Naive thymus-derived CD4-positive, alpha-beta T cell (primary cell): ENCODE measurements at places on chromosomes 4 and X.
A peak's percentile ranks its signal among the peaks of the same experiment; 100 is the strongest.

DNA sequence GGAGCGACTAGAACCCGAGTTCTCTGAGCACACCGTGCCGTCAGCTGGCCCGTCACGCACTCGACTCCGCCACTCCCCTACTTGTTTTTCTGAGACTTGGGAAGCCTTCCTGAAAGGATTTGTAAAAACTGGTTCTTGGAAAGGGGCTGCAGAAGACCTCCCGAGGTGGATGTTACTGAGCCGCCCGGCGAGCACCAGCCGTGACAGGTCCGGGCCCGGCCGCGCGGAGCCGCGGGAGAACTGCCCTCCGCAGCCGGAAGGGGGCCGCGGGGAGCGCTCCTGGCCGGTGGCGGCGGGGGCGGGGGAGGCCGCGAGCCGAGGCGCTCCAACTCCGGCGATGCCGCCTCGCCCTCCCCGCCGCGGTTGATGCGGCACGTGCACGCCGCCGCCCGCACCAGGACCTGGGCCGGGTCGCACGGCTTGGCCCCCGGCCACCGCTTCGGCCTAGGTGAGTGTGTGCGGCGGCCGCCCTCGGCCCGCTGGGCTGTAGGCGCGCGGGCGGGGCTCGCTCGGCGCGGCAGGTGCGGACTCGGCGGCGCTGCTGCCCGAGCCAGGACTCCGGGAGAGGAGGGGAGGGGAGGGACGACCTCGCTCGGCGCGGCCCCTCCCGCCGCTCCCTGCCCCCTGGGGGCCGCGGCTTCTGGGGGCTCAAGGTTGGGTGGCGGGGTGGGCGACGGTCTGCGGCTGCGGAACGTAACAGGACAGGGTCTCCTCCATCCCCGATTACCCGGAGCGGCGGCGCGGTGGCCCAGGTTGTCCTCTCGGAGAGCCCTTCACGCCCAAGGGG lies 1.7 kb downstream of the SPRY1 start:
- peak; percentile 38 for DNase-seq

GRCh38 chr4:108416831-108417230 lies 203.5 kb upstream of the RPL34 start:
- no peak for DNase-seq

GRCh38 chr4:188665491-188666457 lies 526.5 kb downstream of the TRIML1 start:
- no peak for DNase-seq

- no peak for DNase-seq
These were observed 156.6 kb downstream of the AMMECR1 start for GRCh38 chrX:110161361-110161686.

- DNase-seq: no peak
These were observed 96.5 kb downstream of the TRAPPC11 start for GRCh38 chr4:183755596-183755995.

DNA sequence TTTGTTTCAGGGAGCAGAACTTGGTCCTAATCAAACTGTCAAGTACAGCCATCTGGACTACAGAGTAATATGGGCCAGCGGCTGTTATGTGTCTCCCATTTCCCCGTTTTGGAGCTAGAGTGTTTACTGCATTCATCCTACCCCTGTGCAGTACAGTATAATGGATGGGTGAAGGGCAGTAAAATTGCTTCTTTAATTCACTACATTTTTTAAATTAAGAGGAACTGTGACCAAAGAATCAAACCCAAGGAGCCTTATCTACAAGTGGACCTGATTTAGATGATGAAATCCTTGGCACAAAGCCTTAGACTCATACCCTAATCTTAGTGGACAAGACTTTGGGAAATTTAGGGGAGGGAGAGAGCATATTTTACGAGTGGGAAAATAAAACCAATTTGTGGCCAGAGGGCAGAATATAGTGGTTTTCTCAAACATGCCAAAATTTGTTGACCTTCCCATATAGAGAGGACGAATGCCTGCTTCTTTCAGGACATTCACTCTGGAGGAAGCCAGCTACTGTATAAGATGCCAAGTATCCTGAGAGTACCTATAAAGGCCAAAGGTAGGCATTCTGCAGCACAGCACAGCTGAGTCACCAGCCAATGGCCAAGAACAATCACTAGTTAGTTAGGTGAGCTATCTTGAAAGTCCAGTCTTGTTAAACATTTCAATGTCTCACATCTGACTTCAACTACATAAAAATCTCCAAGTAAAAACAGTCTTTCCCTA lies 253.8 kb upstream of the KCNIP4 start:
- DNase-seq: no peak

DNA sequence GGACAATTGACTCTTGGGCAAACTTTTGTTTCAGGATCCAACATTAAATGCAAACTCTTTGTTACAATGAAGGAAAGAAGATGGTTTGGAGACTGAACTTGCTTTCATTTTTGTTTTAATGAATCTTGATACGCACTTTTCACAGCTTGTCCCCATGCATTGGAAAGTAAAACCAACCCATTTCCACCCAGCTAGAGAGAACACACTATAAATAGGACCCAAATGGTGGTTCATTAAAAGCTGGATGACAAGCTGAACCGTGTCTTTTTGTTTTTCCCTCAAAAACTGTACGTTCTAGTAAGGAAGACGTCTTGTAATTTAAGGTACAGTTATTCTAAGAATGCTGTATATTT lies 95.3 kb upstream of the EGFL6 start:
- DNase-seq: no peak

DNA sequence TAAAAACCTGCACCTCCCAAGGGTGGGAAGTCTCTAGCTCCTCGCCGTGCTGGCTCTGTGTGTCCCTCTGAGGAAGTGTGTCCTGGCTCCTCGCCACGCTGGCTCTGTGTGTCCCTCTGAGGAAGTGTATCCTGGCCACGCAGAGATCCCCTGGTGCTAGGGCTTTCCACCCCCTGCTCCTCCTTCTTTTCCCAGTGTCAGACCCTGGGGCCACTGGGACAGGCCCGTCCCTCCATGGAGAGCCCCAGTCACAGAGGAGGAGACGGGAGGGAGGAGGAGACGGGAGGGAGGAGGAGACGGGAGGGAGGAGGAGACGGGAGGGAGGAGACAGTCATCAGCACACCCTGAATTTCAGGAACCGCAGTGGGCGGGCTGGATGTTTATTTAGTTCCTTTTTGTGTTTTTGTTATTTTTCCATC lies 53.8 kb upstream of the HGFAC start:
- DNase-seq: no peak

DNA sequence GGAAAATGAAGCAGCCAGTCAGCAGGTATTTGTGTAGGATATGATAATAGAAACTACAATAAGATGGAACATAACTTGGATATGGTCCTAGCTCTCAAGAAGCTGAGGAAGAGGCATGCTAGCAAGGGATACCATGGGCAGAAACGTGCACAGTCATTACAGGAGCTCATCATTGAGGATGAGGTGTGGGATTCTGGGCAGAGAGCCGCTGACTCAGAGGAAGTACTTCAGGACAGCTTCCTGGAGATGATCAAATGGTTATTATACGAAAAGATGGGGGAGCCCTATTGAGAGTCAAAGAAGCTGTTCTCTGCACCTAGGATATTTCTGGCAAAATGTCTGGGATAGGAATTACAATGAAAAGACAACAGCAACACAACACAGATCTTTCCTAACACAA lies 116.0 kb upstream of the PDE5A start:
- DNase-seq: no peak

DNA sequence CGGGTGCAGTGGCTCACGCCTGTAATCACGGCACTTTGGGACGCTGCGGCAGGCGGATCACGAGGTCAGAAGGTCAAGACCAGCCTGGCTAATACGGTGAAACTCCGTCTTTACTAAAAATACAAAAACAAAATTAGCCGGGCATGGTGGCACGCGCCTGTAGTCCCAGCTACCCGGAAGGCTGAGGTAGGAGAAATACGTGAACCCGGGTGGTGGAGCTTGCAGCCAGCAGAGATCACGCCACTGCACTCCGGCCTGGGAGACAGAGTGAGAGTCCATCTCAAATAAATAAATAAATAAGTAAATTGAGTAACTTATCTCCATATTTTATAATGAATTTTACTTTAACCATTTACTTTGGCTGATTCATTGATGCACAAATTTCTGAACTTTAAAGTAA lies 1913.3 kb downstream of the PCDH7 start:
- DNase-seq: no peak

GRCh38 chr4:14059006-14059405 lies 431.5 kb upstream of the BOD1L1 start:
- no peak for DNase-seq

DNA sequence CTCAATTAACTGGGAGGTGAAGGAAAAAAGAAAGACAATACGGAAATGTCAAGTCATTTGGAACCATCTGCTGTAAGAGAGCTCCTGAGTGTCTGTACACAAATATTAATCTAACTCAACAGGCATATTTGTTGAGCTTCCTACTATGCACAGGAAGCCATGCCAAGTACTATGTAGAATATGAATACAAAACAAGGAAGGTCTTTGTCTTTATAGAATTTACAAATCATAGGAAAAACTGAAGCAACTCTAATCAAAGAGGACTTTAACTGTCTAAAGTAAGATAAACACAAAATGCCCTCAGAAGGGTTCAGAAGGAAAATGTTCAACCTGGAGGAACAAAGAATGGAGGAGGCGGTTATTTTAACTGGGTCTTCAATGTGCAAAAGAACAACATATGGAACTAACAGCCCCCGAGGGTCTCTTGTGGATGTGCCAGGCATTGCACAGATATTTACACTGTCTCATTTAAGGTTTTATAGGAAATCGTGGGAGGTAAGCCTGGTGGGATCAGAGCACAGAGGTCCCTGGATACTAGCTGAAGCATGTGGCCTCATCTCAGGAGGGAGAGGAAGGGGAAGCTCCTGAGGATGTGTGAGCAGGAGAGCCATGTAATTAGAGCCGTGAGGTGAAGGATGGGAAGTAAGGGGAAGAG lies 5.8 kb downstream of the FAM114A1 start:
- DNase-seq: no peak

- DNase-seq: no peak
These were observed 194.6 kb upstream of the C1QTNF7 start for GRCh38 chr4:15233264-15233597.

DNA sequence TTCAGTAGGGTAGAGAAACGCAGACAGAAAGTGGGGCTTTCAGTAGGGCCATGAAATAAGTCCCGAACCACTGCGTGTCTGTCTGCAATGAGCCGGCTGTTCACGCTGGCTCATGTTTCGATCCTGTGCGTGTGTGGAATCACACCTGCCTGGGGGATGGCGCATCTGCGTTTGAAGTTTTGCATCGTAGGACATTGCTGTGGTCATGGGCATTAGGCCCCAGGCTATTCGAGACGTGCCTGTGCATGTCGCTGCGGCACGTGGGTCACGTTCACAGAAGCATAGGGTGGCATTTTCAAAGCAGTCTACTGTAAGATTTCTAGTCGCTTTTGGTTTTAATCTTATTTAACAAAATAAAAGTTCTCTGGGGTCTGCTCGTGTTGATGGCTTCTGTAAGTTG lies 25.5 kb upstream of the HGFAC start:
- DNase-seq: no peak

GRCh38 chrX:135520022-135520552 lies 373 bp upstream of the INTS6L start:
- DNase-seq: no peak

GRCh38 chr4:47642191-47642830 lies 157.2 kb downstream of the ATP10D start:
- no peak for DNase-seq

- DNase-seq: no peak
These were observed 536.2 kb downstream of the MID1IP1 start for GRCh38 chrX:39337451-39337850.

GRCh38 chr4:176534566-176534965 lies 214.8 kb downstream of the SPCS3 start:
- DNase-seq: no peak
